ENCODE measurements at places on chromosomes 6 and 20.

- DNase-seq = no peak
Measured at GRCh38 chr20:32455171-32455900, 97.2 kb downstream of the ASXL1 start.

- no peak for DNase-seq
Measured at GRCh38 chr6:89612121-89612520, 26.4 kb downstream of the LYRM2 start.

DNA sequence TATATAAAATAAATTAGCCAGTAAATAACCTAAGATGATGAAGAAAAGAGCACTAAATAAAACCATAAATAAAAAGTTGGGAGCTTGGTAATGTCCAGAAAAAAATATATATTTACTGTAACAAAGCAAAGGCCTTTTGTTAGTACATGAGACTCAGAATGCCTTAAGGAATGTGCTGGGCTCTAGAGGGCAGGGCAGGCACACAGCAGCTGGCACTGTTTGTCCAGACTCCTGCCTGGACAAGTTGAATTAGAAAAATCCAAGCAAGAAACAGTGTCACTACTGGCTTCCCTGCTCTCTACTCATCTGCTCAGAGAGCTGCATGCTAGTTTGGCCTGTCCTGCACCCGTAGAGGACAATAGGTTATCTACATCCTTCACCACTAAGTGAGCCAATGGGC, 8.8 kb downstream of the DEFB129 start:
- DNase-seq = no peak

- peak; percentile 51 for DNase-seq
Measured at GRCh38 chr6:107956586-107957307, 1.3 kb downstream of the SEC63 start.

DNA sequence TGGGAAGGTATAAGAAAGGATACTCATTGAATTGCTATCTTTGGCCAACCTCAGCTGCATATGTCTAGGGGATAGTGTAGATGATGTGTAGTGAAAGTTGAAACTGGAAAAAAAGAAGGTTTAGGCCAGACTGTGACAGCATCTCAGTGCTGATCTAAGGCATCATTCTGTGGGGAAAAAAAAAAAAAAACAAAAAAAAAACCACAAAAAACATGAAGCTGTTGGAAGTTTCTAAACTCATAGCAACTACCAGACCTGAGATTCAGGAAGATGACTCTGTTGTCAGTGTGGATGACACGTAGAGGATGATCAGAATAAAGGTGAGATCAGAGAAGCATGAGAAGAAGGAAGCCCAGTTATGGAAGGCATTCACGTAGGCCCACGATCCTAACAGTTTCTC, 100.8 kb upstream of the CNKSR3 start:
- DNase-seq = no peak

GRCh38 chr6:167049275-167049674, 50.1 kb downstream of the CEP43 start:
- no peak for DNase-seq

DNA sequence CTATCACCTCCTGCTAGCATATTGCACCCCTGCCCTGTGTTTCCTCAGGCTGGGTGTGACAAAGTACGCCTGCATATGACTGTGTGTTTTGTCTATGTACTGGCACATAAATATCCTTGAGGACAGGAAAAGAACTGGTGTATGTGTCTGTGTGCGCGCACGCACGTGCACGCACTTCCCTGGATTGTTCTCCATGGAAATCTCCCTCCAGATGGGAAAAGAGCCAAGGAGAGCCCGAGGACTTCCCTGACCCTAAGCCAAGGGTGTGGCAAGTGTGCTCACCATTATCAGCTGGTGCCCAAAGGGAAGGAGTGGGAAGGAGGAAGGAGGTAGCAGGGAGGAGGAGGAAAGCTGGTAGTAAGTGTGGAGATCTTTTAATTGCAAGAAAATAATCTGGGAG, 117.6 kb downstream of the HIVEP2 start:
- DNase-seq = no peak

GRCh38 chr6:5855787-5856470, 150.8 kb downstream of the NRN1 start:
- no peak for DNase-seq

GRCh38 chr6:5164092-5164491, 79.0 kb downstream of the PPP1R3G start:
- DNase-seq = no peak

GRCh38 chr6:154261688-154262397, 94.8 kb downstream of the IPCEF1 start:
- no peak for DNase-seq

- DNase-seq = no peak
Measured at GRCh38 chr6:30172681-30173080, 9.3 kb downstream of the TRIM15 start.

GRCh38 chr20:57620274-57620990, at the start of gene ZBP1:
Gene ZBP1 (minus strand): TSS chr20:57620426. CDS start chr20:57620295, 131 bp downstream.
- no peak for DNase-seq

- DNase-seq = no peak
Measured at GRCh38 chr6:168284187-168284586, 35.4 kb downstream of the DACT2 start.

DNA sequence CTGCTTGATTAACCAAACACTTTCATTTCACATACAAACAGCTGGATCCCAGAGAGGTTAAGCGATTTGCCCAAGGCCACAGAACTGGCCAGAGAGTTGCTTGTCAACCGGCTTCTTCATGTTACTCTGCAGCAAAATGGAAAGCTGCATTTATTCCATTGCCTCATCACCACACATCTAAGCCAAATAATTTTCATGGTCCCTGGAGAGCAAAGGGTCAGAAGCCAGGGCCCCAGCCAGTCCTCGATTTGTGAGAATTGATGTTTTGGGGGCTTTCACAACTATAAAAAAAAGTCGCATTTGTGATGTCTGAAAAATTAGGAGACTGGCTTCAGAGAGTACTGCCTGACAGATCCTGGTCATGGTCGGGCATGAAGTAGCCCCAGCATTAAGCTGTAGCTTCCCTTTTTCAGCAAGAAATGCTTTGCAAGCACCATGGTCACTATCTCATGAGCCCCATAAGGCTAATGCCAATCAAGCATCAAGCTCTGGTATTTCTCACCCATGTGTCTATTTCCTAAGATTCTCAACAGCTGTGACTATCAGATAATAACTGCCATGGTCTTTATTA, 95.8 kb downstream of the BANF2 start:
- no peak for DNase-seq

DNA sequence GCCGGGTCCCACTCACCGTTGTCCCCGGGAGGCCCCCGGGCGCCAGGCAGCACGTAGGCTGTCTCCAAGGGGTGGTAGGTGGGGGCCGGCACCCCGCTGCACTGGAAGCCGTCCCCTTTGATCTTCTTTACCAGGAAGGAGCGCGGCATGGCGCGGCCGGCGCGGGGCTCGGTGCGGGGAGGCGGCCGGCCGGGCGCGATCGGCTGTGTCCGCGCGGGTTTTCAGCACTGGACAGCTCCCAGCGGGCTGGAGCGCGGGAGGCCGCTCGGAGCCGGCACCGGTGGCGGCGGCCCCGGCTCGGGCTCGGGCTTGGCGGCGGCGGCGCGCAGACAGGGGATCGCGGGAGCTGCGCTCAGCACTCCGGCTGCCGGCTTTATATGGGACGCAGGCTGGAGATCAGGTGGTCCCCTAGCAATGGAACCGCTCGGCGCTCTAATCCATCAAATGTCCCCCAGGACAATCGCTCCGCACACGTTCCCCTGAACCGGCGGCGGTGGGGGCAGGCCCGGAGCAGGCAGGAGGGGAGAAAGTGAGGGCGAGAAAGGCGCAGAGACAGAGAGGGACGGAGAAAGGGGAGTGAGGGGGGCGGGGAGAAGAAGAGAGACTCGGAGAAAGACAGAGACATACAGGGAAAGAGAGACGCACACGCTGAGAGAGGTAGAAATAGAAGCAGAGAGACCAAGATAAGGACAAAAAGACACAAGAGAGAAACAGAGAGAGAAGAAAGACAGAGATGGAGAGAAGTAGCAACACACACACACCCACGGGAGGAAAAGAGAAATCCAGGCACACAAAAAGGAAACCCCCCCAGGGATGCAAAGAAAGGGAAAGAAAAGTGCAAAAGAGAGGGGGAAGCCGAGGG, at the start of gene SCRT2:
Gene SCRT2 (minus strand): TSS at position 350 of the 862 bp plus-strand sequence. CDS start 201 bp downstream, at position 149.
- peak; percentile 88 for DNase-seq

- no peak for DNase-seq
Measured at GRCh38 chr20:48691523-48691922, 136.3 kb downstream of the PREX1 start.

DNA sequence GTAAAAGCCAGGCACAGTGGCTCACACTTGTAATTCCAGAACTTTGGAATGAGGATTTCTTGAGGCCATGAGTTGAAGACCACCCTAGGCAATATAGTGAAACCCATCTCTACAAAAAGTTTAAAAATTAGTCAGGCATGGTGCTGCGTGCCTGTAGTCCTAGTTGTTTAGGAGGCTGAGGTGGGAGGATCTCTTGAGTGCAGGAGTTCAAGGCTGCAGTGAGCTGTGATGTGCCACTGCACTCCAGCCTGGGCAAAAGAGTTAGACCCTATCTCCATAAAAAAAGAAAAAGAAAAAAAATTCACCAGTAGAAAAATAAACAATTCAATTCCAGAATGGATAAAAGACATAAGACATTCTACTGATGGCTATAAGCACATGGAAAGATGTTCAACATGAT, 104.9 kb upstream of the LGSN start:
- DNase-seq = no peak

GRCh38 chr6:158662607-158662953, 12.7 kb downstream of the SYTL3 start:
- DNase-seq = no peak

- no peak for DNase-seq
Measured at GRCh38 chr6:117955684-117956256, 48.7 kb downstream of the SLC35F1 start.

DNA sequence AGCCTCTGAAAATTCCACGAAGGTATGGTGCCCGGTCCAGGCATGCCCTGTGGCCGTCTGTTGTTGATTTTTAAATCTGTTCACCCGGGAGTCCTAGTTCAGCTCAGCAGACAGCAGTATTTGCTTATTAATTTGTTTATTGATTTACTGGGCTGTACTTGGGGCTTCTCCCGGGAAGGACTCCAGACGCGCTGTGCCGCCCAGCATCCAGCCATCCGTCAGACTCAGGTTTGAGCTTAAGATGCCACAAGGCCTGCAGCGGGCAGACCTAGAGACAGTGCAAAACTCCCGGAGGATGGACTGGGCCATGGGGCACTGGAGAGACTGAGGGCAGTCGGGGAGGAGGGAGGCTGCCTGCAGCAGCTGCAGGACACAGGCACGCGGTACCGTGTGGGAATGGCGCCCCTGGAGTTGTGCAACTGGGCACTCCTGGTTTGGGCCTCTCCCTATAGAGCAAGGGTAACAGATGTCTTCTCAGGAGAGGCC, 17.3 kb upstream of the CCDC167 start:
- DNase-seq = peak; percentile 37

GRCh38 chr6:291697-292505, at the start of gene DUSP22:
Gene DUSP22 (plus strand): TSS chr6:292487. CDS start chr6:292540, 53 bp downstream.
- peak; percentile 85 for DNase-seq

DNA sequence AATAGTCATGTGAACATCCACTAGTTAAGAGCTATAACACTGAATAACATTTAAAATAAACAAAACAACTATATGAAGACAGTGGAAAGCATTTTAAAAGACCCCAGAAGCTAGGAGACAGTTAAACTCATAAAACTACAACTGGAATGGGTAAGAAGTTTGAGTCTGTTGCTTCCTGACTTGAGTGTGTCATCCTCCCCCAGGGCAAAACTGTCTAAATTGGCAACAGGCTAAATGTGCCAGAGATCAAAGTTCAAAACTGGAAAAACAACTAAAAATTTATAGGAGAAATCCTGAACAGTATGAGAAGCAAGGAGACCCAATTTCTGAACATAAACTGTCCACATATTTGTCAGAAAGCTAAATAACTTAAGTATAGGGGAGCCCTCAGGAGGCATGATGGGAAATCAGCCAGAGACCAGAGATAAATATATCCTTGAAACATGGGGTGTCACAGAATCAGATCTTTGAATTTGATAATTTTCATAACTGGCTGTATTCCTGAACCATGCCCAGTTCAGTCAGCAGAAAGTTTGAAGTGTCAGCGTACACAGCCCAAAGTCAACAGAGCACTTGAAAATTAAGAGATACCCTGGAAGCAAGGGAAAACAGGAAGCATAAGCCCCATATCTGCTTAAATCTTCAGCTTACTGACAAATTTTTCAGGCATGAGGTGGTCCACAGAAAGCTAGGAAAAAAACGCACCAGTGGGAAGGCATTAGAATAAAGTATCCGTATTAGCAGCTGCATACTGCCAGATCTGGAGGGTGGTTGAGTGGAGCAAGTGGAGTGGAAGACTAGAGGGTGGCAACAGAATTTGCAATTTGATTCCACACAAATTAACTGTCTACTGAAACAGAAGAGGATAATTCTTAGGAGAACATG, 516.1 kb upstream of the MAN1A1 start:
- no peak for DNase-seq

DNA sequence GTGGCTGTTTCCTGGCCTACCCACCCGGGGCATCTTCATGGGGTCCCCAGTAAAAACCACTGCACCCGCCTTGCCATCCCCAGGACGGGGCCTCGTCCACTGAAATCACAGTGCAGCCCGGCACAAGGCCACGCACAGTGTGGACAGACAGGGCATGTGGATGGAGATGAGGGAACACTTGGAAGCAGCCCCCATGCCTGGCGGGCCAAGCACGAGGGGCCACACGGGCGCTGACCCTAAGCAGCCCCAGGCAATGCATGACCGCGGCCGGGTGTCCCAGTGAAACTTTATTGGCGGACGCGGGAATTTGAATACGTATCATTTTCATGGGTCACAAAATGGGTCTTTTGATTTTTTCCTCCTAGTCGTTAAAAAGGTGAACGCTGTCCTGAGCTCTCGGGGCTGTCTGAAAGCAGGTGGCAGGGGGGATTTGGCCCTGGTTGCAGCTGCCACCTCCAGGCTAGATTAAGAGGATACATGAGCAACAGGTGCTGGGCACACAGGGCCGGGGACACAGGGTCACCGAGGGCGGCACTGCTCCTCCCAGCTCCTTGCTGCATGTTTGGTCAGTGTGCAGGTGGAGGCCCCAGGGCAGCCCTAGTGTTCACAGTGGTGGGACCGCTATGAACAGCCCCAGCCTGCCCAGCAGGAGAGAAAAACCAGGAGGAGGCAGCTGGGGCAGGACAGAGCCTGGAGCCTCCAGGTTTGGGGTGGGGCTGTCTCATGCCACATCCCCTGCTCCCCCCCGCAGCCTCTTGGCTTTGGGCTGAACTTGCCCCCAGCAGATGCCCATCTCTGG, 74.9 kb upstream of the SLCO4A1 start:
- no peak for DNase-seq

GRCh38 chr6:135204951-135205350, 23.8 kb downstream of the MYB start:
- no peak for DNase-seq

- no peak for DNase-seq
Measured at GRCh38 chr6:89675949-89676748, 37.6 kb upstream of the LYRM2 start.

GRCh38 chr6:101403216-101403945, 9.9 kb downstream of the GRIK2 start:
- no peak for DNase-seq

- no peak for DNase-seq
Measured at GRCh38 chr6:64217721-64218620, 582.4 kb downstream of the PHF3 start.

- no peak for DNase-seq
Measured at GRCh38 chr6:163572612-163573011, 158.1 kb downstream of the QKI start.

- DNase-seq = no peak
Measured at GRCh38 chr20:17811628-17811965, 111.8 kb downstream of the BANF2 start.
